ENCODE measurements at places on chromosomes 1 and 21.
A peak's percentile ranks its signal among the peaks of the same experiment; 100 is the strongest.

DNA sequence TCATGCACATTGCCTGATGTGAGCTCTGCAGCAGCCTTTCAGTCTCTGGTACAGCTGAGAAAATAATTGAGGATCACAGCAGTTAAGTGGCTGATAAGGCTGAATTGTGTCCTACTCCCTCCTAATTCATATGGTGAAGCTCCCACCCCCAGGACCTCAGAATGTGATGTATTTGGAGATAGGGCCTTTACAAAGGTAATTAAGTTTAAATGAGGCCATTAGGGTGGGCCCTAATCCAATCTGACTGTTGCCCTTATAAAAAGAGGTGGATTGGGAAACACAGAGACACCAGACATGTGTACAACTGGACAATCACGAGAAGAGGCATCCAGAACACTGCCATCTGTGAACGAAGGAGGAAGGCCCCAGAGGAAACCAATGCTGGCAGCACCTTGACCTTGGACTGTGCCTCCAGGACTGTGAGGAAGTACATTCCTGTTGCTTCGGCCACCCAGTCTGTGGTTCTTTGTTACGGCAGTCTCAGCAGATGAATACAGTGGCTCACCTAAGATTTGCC is 148.1 kb downstream of the TRABD2B start:
- no peak for DNase-seq

DNA sequence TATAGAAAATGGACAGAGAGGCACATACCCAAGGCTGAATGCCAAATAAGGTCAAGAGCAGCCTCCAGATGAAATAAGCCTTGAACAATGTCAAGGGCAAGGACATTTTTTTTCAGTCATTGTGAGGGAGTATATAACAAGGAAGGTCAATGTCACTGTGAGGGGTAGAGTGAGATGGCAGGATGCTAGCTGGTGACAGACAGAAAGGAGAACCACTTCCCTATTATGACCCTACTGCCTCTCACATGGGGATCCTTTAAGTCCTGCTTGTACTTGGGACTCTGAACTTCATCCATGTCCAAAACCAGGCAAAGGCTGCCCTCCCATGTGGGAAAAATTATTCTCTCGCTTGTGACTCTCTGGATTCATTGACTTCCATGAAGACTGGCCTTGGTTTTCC is 119.5 kb upstream of the COA6 start:
- DNase-seq = no peak

DNA sequence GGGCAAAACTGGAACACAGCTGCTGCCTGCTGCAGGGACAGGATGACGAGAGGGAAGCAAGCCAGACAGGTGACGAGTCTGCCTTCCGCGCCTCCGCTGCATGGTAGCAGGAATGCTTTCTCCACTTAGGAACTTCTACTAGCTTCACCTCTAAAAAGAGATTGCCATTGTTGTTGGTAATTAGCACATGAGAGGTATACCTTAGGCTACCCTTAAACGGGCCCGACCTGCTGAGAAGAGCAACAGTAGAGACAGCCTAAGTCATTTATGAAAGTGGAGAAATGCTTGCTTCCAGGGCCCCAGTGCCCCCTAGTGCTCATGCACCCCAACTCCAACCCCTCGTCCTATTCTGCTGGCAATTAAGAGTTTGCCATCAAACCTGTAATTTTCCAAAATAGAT is 96.9 kb upstream of the AKT3 start:
- DNase-seq = peak; percentile 73

DNA sequence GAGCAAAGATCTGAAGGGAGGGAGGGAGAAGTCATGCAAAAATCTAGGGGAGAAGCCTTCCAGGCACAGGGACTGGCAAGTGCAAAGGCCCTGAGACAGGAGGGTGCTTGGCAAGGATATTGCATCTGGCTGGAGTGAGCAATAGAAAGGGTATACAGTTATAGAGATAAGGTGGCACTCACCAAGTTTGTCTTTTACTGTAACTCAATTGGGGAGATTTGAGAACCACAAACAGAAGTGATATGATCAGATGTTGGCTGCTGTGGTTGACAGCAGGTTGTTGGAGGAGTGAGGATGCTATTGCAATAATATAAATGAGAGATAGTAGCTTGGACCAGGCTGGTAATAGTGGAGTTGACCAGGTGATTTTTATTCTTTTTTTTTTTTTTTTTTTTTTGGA is 25.6 kb downstream of the MCOLN3 start:
- DNase-seq = no peak

- DNase-seq = no peak
Observed at GRCh38 chr1:43931711-43932660, 1.6 kb upstream of the ARTN start.

DNA sequence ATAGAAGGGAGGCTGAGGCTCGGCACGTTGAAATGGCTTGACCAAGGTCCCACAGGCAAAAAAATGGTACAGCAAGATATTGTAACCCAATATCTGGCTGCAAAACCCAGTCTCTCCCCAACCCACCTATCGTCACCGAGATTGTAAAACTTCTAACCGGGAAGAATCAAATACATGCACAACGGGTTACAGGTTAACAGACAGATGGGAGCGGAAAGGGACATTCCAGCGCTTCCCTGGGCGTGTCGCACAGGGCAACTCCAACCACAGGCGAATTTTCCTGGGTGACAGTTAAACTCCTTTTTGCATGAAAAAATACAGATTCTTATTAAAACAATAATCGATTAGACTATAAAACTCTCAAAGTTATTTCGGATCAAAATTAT is 31.8 kb upstream of the JUN start:
- DNase-seq = no peak

DNA sequence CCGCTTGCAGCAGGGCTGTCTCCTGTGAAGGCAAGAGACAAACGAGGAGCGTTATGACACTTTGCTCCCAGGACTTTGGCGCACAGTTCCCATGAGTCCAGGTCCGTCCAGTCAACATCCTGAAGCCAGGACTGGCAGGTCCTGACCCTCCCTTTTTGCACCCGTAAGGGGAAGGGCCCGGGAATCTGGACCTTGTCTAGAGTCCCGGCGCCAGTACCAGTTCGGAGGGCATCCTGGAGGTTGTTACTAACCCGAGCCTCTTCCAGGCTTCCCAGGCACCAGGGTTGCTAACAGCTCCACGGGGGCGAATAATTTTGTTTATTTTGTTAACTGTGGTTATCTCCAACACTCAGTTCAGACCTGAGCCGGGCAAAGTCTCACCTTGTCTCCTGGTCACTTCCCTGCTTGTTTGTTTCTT is 682 bp upstream of the RWDD3 start:
- DNase-seq = no peak

- DNase-seq = no peak
Observed at GRCh38 chr1:154859151-154859785, 10.8 kb downstream of the KCNN3 start.

DNA sequence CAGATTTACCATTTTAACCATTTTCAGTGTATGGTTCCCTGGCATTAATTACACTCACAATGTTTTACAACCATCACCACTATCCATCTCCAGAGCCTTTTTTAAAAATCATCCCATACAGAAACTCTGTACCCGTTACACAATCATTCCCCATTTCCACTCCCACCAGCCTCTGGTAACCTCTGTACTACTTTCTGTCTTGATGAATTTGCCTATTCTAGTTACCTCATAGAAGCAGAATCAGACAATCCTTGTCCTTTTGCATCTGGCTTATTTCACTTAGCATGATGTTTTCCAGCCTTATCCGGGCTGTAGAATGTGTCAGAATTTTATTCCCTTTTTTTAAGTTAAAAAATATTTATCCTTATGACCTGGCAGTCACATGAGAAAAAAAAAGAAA is 33.0 kb downstream of the PGM1 start:
- no peak for DNase-seq

Measured in WERI-Rb-1 (cell line).